ENCODE measurements at places on chromosomes 6 and 20. TPM values are rescaled to one million over a fixed set of nuclear protein-coding genes. Genes with fewer than 3 reads are reported as not detected.

GRCh38 chr6:24796616-24797290 is 2.0 kb downstream of the ARMH2 start:
- DNase-seq = no peak

DNA sequence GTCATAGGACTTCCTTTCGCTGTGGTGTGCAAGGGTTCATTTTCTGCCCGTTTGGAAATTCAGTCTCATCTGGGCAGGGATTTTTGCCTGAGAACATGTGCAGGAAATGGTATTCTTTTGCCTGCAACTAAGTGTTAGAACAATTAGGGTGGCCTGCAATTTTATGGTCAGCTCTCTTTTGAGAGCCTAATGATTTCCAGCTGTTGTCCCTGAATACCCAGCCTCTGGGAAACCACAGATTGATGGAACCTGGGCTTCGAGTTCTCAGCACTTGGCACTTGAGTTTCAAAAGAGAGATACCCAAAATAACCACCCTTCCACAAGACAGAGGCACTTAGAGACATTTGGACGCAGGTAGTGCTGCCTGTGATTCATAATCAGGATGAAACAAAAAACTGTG is 217.2 kb upstream of the FOXA2 start:
- DNase-seq = no peak

GRCh38 chr6:112286010-112286409 is 31.6 kb upstream of the LAMA4 start:
- DNase-seq = peak; percentile 73

DNA sequence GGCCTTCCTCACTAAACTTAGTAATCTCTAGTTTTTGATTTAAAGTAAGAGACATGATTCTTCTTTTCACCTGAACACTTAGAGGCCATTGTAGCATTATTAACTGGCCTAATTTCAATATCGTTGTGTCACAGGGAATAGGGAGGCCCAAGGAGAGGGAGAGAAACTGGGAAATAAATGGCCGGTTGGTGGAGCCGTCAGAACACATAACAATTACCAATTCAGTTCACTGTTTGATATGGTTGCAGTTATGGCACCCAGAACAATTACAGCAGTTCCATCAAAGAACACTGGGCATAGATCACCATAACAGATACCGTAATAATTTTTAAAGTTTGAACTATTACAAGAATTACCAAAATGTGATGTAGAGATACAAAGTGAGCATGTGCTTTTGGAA is 9.1 kb upstream of the GLYATL3 start:
- no peak for DNase-seq

DNA sequence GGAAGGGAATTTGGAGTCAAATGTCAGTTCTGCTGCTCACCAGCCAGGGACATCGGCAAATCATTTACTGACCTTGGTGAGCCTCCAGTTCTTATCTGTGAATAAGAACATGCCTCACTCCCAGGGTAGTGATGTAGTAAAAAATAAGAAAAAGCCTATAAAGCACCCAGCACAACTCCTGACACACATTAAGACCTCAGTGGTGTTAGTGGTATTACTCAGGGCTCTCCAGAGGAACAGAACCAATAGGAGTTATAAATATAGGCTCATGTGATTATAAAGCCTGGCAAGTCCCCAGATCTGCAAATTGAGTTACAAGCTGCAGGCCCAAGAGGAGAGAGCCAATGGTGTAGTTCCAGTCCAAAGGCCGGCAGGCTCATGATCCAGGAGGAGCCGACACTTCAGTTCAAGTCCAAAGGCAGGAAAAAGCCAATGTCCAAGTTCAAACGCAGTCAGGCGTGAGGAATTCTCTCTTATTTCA is 71.3 kb upstream of the EYA2 start:
- DNase-seq = no peak

DNA sequence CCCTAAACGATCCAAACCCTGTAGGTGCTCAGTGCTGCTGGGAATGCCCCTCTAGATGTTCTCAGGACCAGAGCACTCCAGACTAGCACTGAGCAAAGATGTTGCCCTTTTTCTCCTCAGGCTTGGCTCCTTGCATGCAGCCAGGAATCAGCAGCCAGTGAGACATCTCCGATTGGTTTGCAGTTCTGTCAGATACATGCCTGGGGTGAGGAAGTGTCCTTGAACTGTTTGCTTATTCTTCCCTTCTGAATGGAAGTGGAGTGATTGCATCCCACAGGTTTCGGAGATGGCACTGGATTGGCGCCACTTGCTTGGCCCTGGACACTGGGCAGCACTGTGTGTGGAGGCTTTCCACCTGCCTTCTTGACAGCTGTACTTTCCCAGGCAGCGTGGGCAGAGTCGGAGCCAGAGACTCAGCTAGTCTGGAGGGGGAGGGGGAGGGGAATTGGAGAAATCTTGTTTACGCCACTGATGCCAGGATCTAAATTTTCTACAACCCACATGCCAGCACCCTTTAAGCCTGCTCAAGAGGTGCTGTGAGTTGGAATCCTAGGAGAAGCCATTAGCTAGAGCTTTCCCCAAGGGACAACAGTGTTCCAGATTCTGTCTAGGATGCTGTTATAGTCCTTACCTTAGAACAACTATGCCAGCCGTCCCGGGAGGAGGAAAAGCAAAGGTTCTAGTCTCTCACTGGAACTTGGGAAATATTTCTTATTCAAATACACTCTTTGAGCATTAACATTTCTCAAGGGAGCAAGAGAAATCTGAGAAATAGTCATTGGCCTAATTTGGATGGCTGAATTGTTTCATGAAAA is 49.2 kb upstream of the SASH1 start:
- no peak for DNase-seq

DNA sequence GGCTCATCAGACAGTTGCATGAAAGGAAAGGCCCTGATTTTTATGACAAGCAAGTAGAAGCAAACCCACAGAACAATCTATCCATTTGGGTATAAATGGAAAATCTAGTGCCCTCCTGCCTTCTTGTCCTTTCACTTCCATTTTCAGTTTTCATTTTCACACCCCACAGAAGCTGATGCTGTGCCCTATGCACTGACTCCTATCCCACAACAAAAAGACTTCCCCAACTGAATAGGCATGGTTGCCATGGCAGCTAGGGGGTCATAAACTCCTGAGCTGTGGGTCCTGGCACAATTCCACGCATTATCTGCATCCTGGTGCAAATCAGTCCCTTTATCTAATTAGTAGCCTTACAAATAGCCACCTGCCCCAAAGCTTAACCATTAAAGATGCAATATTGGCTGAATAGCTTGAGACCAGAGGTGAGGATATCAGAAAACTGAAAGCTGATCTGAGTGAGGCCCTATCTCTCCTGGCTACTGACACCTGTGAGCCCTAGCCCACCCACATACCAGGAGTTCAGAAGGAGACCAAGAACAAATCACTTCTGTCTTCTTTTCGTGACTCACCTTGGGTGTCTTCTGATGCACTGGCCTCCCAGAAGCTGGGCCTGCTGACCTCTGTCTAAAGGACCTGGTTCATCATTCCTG is 34.9 kb upstream of the HEY2 start:
- no peak for DNase-seq

DNA sequence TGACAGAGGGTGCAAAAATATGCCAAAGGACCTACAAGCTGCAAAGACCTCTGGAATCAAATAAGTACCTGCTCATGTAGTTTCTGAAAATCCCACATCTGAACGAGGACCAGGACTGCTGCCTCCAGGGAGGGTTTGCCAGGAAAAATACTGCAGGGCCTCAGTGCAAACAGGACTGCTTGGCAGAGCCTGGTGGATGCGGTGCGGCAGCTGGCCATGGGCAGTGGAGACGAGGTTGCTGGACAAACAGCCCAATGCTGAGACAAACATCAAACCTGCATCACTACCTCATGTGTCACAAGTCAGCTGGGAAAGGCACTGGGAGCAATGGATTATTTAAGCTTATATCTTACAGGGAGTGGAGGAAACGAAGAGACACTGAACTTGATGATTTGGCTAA is 238.8 kb downstream of the PAX1 start:
- no peak for DNase-seq

DNA sequence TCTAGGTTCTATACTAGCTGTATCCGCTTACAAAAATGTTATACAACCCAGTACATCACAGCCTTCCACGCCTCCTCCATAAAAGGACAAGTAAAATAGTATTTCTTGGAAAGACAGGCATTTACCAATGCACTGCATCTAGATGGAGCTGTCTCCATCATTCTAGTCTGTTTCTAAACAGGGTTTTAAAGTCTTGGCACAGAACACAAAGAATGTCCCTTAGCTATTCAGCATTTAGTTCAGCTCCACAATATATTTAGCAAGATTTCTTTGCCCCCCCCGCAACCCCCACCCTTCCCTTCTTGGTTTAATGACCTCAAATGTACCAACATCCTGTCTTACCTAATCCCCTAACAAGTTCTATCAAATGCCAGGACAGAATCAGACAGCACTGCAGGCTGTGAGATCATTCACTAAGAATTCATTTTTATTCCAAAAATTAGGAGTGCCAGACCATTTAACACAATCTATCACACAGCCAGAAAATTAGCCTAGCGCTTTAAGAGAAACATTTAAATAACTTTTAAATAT is 198.6 kb downstream of the BACH2 start:
- DNase-seq = no peak

GRCh38 chr6:97110149-97110548 is 172.9 kb downstream of the MMS22L start:
- no peak for DNase-seq

GRCh38 chr6:15413466-15414234 is 167.8 kb downstream of the JARID2 start:
- no peak for DNase-seq

DNA sequence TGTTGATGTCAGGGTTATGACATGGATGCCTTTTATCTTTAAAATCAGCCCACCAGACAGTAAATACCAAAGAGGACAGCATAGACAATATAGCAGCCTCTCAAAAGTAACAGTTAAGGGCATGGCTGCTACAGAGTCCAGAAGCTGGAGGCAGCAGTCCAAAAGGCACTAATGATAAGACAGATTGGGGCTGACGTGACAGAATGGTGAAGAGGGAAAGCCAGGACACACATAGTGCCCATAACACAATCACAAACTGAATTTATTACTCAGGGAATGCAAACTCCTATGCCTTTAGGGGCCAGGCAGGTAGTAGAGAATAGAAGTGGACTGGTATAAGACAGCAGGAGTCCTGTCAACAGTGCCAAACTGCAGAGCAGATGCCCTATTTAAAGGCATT is 40.7 kb downstream of the TP53INP2 start:
- no peak for DNase-seq

DNA sequence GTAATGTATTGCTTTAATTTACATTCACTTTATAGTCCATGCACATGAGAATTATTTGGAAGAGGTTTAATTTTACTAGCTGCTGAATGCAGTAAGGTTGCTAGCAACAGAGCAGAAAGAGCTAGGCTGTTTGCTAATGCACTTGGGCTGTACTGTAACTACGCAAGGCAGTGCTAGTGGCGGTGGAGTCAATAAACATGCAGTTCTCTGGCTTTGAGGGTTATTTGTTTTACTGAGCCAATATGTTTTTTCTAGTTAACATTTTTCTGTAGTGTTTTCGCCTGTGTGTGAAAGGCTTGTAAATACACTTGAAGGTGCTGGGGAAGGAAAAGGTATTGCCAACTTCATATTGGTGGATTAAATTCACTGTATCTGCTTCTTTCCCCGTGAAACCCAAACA is 112.8 kb downstream of the BTBD3 start:
- no peak for DNase-seq

GRCh38 chr6:96194675-96195074 is 178.9 kb downstream of the FUT9 start:
- DNase-seq = no peak

- DNase-seq = no peak
Observed at GRCh38 chr6:9485992-9486391, 928.9 kb downstream of the TFAP2A start.

DNA sequence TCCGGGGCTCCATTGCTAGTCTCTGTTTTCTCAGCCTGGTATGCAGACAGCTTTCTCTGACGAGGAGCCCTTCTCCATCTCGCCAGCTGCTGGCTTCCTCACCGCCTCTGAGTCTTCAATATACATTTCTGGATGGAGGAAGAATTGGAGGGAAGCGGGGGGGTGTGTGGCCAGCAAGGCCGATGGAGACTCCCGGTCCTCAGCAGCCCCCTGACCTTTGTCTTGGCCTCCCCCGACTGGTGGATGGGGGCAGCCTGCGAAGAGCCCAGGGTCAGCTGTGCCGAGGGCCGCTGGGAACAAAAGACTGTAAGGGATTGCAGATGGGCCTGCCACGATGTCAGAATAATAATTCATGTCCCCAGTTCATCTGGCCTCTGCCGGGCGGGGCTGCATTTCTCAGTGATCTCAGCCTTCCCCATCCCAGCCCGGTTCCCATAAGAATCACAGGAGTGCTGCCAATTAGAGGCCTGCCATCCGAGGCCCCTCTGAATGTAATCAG is 54.3 kb upstream of the STX16 start:
- DNase-seq = no peak

DNA sequence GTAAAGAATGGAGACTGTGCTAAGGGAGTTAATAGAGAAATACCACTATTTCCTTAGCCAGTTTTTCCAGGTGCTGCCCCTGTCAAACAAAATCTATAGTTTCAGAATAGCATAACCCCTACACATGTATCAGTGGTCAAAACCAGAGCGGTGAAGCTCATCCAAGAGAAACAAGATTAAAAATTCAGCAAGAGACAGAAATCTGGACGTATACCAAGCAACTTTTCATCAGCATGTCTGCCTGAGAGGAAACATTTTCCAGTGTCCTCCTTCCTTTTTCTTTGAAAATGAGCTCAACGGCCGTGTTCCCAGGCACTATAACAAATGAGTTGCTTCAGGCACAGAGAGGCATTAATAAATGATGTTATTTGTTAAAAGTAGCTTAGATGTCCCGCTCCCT is 416.5 kb downstream of the BCKDHB start:
- DNase-seq = no peak

Gene FAM184A
- 2.6 TPM for total RNA-seq

Gene PRDM1
- 52.3 TPM for total RNA-seq

Gene SLPI
- not detected for total RNA-seq

Gene PI3
- not detected for total RNA-seq

Gene PARD6B
- total RNA-seq = 5.7 TPM

Gene CRISP3
- not detected for total RNA-seq

Gene FAM217A
- not detected for total RNA-seq

Gene GID8
- 50.5 TPM for total RNA-seq

Gene KIF6
- total RNA-seq = 0.21 TPM

Gene TCF21
- not detected for total RNA-seq

Gene NR2E1
- not detected for total RNA-seq

Gene BMP6
- 1.1 TPM for total RNA-seq

Gene C4A
- 2.6 TPM for total RNA-seq

Gene ARMH2
- total RNA-seq = not detected

Measured in activated T-helper 2 cell treated with anti-CD3 and anti-CD28 coated beads, Interferon-gamma antibody, Interleukin-2, Interleukin-4, amounts not matched to agents 10 μg/mL and 5 μg/mL and 100 μg/mL, durations not matched to agents 14 hours and 24 hours and 36 hours (primary cell).